ENCODE measurements at places on chromosomes 4 and X.

DNA sequence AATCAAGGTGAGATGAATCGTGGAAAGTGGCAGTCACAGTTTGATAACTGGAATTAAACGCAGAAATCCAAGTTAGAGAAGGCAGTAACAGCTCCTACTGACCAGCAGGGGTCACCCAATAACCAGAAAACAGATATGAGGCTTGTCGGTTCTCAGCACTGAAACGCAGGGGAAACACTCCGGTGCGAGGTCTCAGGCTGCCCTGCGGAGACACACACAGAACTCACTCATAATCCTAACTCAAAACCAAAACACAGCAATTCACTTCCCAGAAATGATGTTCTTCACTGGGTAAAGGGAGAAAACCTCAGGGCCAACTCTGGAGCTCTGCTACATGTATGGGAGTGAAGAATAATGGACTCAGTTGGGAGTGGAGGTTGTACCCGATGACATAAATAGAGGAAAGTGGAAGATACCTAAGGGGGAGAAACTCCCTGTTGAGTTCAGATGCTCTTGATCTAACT lies 384.4 kb downstream of the RAPGEF2 start:
- DNase-seq, result peak; percentile 57

DNA sequence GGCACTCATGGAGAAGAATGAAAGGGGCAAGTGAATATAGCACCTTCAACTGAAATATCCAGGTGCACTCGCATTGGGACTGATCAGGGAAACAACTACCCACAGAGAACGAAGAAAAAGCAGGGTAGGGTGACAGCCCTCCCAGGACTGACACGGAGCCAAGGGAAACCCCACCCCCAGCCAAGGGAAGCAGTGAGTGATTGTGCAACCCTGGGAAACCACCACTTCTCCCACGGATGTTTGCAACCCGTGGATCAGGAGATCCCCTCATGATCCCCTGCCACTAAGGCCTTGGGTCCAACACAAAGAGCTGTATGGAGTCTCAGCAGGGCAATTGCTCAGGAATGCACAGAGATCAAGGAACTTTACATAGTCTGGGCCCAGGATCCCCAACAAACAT lies 158.5 kb upstream of the HCCS start:
- DNase-seq, result no peak

GRCh38 chrX:13808293-13808692 lies 8.6 kb downstream of the GPM6B start:
- DNase-seq, result no peak

GRCh38 chrX:111519215-111519614 lies 7.8 kb downstream of the SERTM2 start:
- DNase-seq, result peak; percentile 0

- no peak for DNase-seq
Observed at GRCh38 chrX:134885336-134886001, 105.3 kb upstream of the SMIM10 start.

DNA sequence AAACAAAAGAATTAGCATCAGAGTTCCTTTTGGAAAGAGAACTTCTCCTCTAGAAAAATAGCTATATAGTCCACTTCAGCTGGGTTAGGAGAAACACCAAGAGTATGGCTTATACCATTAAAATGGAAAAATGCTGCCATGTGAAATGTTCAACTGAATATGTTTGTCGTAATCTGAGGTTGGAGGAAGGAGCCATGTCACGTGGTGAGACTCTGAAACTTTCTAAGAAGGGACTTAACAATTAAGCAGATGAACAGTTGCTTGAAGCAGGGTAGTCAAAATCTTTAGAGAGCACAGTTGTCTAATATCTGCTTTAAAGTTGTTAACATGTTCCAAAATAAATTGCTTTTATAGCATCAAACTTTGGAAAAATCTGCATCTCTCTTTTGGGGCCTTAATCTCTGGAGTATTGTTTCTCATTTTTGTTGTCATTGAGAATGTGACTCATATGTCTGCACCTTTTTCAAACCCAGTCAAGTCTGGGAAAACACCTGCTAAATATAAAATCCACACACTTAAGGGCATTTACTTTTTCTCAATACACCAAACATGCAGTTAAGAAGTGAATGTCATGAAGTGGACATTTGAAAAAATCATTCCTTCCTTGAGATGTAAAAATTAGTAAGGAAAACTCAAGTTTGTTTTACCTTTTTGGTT lies 168.8 kb upstream of the PDE5A start:
- DNase-seq, result no peak

DNA sequence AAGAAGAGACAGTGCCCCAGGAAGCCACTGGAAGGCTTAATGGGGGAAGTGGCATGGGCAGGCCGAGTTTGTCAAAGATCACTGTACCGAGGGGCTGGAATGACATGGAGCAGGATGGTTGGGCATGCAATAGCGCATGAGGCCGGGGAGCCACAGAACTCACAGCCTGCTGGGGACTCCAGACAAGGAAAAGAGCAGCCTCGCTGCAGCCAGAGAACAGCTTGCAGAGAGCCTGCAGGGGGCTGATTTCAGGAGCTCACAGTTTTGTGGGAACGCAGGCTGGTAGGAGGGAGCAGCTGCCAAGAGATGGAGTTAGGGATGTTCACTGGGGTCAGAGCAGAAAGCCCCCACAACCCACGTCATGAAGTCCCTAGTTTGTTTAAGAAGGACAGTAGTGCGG lies 45.4 kb downstream of the STOX2 start:
- no peak for DNase-seq

GRCh38 chr4:40316333-40316781 lies 18.8 kb upstream of the CHRNA9 start:
- DNase-seq, result no peak

DNA sequence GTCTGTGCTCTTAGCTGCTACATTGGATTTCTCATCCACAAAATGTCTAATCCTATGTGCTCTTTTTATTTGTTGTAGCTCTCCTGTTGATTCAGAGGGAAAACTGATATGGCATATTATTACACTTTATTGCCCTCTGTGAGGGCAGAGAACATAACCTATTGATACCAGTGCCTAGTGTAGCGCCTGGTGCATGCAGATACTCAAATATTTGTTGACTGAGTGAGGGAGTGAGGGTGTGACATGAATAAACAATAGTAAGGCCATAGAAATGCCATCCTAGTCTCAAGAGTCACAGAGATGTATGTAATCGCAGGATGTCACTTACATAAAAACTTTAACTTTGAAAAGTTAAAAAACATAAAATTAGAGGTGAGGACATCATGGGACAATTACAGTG lies 159.1 kb downstream of the SHROOM3 start:
- DNase-seq, result no peak

DNA sequence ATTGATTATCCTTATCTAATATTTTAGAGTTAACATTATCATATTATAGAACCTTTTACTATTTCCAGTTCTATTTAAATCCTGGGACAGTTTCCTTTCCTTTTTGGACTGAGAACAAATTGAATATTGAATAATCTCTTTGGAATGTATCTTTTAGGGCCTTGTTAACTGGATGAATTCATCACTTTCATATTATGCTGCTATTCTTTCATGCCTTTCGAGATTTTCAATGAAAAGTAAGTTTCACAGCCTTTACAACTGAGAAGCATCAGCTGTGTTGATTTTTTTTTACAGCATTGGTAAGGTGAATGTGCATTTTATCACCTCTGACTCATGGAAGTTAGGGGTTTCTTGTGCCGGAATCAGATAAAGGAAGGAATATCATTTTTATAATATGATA lies 39.6 kb downstream of the PDLIM5 start:
- DNase-seq, result no peak

- DNase-seq, result no peak
Observed at GRCh38 chr4:57448452-57448851, 338.3 kb upstream of the IGFBP7 start.

- DNase-seq, result no peak
Observed at GRCh38 chrX:133646719-133647116, 231.4 kb upstream of the GPC4 start.

DNA sequence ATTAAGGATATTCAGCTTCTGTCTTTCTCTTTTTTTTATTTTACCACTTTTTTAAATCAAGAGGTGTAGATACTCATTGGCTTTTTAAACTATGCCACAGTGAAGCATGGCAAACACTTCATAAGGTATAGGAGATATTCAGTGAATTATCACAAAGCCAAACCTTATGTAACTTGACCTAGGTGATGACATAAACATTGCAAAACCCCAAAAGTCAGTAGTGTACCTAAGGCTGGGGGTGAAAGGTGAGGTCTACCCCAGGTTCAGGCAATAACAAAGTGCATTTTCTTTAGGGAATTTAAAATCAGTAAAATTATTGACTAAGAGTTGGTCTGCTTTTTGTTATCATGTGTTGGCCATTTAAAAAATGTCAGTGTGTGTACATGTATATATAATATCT lies 39.1 kb downstream of the CDKL5 start:
- no peak for DNase-seq

GRCh38 chrX:13985697-13986435 lies 43.8 kb downstream of the GEMIN8 start:
- no peak for DNase-seq

GRCh38 chr4:33711826-33712225 lies 2532.5 kb downstream of the ARAP2 start:
- DNase-seq, result no peak

GRCh38 chrX:109952985-109953905 lies 49.7 kb upstream of the TMEM164 start:
- no peak for DNase-seq

- DNase-seq, result no peak
Observed at GRCh38 chr4:114015444-114015899, 36.0 kb upstream of the ARSJ start.

DNA sequence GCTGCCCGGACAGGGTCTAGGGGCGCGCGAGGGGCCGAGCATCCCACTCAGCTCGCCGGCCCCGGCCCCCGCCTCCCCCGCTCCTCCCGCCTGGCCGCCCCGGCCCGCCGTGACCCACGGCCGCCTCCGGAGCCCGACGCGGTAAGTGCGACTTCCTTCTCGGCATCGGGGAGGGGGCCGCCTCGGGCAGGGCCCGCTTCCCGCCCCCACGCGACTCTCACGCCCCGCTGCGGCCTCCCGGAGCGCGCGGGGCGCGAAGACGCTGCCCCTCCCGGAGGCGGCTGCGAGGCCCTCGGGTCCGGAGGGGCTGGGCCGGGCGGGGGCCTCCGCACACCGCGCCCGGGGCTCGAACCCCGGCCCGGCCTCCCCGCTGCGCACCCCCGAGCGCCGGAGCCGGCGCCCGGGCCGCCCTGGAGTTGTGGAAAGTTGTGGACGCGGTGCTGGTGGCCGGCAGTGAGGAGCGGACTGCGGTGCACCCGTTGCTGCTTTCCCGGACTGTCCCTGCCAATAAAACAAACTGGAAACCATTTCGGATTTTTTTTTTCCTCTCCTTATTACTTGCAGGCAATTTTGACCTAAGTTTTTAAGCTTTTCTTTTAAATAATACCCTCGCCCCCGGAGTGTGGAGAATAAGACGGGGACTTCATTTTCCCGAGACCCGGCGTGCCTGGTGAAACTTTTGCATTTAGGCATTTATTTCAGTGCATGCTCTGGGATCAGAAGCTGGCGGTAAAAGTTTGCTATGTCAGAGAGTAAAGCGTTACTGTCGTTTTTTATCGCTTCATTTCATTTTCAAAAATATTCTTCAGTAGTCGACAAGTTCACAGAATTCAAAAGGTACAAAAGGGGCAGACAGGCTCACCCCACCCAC lies 13.0 kb upstream of the TMEM156 start:
- DNase-seq, result no peak

DNA sequence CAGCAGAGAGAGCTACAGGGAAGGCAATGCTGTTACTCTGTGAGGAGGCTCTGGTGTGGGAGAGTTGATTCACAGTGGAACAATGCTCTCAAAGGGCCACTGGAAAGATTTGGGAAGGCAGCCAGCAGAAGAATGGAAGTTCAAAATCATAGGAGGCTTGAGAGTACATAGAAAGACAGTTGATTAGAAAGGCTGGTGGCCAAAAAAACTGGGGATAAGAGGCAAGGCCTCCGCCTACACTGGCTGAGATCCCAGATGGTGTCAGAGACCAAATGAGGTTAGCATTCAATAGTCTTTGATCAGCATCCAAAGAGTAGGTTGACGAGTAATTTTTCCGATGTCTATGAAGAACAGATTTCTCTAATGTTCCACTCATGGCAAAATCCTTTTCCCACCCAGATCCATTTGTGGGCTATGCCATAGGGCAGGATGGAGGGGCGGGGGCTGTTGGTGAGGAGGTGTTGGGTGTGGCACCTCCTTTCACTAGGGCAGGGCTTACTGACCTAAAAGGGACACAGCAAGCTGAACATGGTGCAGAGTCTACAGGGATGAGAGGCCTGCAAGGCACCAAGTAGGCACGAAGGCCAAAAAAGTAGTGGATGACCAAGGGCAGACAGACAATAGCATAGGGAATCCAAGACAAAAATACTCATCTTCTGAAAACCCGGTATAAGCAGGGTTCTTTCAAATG lies 15.1 kb downstream of the TEC start:
- DNase-seq, result peak; percentile 80

GRCh38 chr4:93178279-93178678 lies 650.3 kb upstream of the ATOH1 start:
- DNase-seq, result no peak

- peak; percentile 39 for DNase-seq
Observed at GRCh38 chr4:82677327-82677726, 115.5 kb upstream of the TMEM150C start.

GRCh38 chrX:63466690-63467089 lies 115.6 kb upstream of the SPIN4 start:
- no peak for DNase-seq

- no peak for DNase-seq
Observed at GRCh38 chrX:72043636-72044035, 88.1 kb downstream of the RTL5 start.

DNA sequence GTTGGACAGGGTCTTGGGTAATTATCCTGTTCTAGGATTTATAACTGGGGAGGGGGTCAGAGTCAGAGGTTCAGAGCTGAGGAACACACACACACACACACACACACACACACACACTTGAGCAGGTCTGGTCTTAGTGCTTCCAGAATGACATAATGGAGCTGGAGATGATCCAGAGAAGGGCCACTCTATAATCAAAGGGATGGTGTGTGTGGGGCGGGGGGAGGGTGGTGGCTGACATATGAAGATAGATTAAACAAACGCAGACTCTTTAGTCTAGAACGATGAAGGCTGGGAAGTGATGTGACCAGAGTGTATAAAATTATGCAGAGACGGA lies 434 bp upstream of the TMEM255A start:
- no peak for DNase-seq

DNA sequence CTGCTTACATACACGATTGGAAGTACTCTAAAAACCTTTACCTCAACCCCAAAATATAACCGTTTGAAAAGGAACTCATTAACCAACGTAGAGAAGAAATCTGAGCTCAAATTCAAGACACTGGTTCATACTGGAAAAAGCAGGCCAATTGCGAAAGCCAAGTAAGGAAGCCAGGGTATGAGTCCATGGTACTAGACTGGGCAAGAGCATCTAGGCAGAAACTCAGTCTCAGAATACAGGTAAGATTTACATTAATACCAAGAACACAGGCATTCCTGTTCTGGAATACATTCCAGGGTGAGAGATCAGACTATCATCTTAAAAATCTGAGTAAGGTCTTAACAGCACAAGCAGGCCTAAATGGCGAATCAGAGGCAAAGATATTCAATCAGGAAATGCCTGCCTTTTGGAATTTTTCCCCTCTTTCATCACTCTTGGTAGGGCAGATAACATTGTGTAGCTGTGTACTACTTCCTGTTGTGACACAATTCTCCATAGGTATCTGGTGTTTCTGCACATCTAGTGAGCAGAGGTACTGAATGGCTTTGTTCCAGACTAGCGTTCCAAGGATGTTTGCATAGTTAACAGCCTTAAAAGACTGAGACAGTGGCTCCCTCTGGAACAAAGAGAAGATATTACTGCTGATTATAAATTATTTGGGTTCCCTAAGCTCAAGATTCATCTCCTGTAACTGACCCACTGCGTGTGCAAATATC lies 311.3 kb downstream of the PCDH19 start:
- no peak for DNase-seq
